ENCODE measurements at places on chromosomes 2 and 18.

DNA sequence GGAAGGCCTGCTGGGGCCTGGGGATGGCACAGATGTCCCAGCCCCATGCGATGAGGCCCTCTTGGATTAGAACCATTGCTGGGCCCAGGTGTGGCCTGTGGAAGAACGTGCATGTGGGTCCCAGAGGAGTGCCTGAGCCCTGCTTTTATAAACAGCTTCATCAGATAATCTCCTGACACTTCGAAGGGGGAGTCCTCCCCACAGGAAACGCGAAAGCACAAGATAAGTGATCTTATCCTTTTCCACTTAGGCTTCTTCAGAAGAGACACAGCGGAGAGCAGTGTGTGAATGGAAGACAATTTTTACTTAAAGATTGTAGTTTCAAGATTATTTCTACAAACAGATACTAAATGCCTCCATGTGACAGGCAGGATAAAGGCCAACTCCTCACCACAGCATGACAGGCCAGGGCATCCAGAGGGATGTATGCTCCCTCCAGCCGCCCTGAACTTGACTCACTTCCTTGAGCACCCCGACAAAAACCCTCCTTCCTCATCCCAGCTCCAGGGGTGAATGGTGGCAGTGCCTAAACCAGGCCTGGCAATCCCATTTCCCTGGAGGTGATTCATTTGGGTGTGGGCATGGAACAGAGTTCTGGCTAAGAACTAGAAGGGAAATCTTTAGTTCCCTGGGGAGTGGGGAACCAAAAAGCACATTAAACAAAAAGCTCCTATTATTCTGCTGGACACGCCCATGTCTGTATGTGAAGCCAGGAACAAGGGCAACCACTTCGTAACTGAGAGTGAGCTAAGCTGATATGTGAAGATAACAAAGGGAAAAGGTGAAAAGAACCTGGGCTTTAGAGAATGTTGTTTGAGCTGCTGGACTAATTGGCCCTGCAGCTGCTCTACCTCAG is 56.2 kb upstream of the TMEM163 start:
- peak; percentile 15 for DNase-seq

DNA sequence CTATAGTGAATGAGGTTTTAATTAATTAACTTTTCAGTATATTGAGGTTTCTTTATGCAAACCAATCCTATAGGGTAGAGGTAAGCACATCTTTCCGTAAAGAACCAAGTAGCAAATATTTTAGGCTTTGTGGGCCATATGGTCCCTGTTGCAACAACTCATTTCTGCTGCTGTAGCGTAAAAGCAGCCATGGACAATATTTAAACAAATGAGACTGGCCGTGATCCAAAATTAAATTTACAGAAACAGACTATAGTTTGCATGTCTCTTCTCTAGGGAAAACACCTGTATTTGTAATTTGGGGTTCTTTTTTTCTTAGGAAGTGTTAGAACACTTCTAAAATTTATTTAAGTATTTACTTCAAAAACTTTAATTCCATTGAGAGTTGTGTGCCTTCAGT is 104.3 kb downstream of the KYNU start:
- DNase-seq = no peak

GRCh38 chr2:159960414-159960813 is 102.0 kb downstream of the PLA2R1 start:
- DNase-seq = no peak

DNA sequence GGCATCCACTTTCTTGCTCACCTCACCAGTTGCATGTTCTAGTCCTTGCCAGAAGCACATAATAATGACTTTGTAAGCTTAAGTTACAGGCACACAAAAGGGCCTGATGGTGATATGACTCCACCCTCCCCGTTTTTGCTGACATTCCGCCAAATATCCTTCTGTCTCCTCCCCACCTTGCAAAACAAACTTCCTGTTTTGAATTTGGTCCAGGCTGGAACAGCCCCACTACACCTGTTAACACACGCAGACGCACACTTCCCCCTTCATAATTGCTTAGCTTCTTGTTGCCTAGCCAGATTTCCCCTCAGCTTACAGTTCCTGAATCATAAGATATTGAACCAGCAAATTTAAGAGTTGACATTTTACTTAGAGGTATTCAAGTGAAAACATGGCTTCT is at the start of gene MGAT5:
TSS of gene MGAT5 (plus strand) at position 269 of the 400 bp plus-strand sequence. CDS start 332 bp downstream, outside the sequence.
- DNase-seq = no peak

GRCh38 chr2:54204476-54204875 is 51.6 kb downstream of the TSPYL6 start:
- DNase-seq = no peak

All from NCI-H1930 (cell line).